Stimulated activated CD4-positive, alpha-beta T cell treated with anti-CD3 and anti-CD28 coated beads, TNF-alpha, amount 100 ng/mL, for 1 hour (primary cell): ENCODE measurements at places on chromosomes 7 and 10.

GRCh38 chr7:50276483-50276882, 28.0 kb upstream of the IKZF1 start:
- no peak for DNase-seq

GRCh38 chr10:91367558-91367957, 42.6 kb upstream of the HECTD2 start:
- DNase-seq = no peak

- DNase-seq = no peak
These were observed 162.3 kb downstream of the ITGB1 start for GRCh38 chr10:32795598-32796183.

DNA sequence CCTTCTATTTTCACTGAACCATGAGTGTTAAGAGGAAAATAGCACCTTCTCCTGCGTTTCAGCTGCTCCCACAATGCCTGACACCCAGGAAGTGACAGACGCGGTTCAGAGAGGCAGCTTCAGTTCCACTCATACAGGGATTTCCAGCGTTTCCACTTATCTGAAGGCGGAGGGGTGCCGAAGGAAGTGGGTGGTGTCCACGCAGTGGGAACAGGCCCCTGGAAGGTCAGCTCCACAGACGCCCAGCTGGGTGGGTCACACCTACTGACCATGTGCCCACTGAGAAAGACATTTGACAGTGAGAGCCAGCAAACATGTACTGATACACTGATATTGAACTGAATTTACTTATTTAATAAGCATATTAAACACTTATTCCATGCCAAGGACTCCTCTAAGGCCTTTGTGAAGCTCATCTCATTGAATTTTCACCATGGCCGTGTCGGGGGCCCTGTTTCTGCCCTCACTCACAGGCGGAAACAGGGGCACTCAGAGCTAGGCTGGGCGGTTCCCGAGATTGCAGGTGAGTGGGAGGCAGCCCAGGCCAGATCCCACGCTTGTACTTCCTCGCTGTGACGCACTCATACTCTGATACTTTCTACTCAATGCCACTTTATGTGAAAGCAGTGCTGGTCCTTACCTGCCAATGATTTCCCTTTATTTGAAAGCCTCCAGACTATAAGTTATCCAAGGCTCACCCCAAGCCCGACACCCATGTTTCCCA, 96.8 kb downstream of the TCERG1L start:
- DNase-seq = no peak

- DNase-seq = no peak
These were observed 59.1 kb downstream of the ARMC3 start for GRCh38 chr10:22986771-22987542.
